HFFc6 (cell line): ENCODE measurements at places on chromosomes 12 and 14. TPM values are rescaled to one million over a fixed set of nuclear protein-coding genes. Genes with fewer than 3 reads are reported as not detected.

Gene OTOGL
- 0.08 and 0.20 TPM in 2 replicates for total RNA-seq

DNA sequence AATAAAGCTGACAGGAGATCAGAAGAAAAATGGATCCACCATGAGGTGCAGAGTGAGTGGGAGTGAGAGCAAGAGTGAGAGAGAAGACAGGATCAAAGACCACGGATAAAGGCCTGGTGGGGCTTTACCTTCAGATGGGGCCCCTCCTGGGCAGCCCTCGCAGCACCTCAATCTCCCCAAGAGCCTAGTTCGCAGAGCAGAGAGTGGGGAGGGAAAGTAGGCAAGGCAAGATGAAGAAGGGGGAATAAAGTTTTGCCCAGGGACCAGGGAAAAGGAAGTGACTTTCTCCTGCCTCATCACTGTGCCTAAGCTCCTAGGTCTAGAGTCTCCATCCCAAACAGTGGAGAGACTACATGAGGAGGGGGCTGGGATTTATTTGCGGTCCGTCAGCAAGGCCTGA lies 10.3 kb downstream of the OR10P1 start:
- peaks cover 17% of the 10 kb centered on the region for H3K27me3 ChIP-seq
- H3K4me3 ChIP-seq, result no peak overlapping the region
- DNase-seq, result no peak
- H3K27ac ChIP-seq, result no peak overlapping the region

Gene CEP290
- total RNA-seq, result 11.2 to 13.4 TPM (median 13.3 TPM) in 3 replicates

GRCh38 chr12:39503439-39503838 lies 60.5 kb upstream of the KIF21A start:
- no peaks in the 10 kb centered on the region for H3K4me1 ChIP-seq
- H3K27ac ChIP-seq, result no peak overlapping the region
- no peaks in the 10 kb centered on the region for H3K36me3 ChIP-seq
- no peak for DNase-seq

- peaks cover 17% of the 10 kb centered on the region for H3K4me1 ChIP-seq
- H3K27ac ChIP-seq, result peak overlapping the region; percentile 63
- DNase-seq, result peak; percentile 20
- no peaks in the 10 kb centered on the region for H3K36me3 ChIP-seq
- H3K27me3 ChIP-seq, result no peaks in the 10 kb centered on the region; the same call in 1 of the 2 replicates
- H3K4me3 ChIP-seq, result peak overlapping the region; percentile 29; the same call in 1 of the 2 replicates
These were observed 51.4 kb upstream of the BAZ1A start for GRCh38 chr14:34926552-34926951.

- no peak overlapping the region for H3K4me3 ChIP-seq
- no peaks in the 10 kb centered on the region for H3K27me3 ChIP-seq
- H3K27ac ChIP-seq, result no peak overlapping the region
- H3K4me1 ChIP-seq, result no peaks in the 10 kb centered on the region
These were observed 184.6 kb upstream of the EGLN3 start for GRCh38 chr14:34135492-34135891.

GRCh38 chr12:76003355-76003638 lies 28.3 kb downstream of the PHLDA1 start:
- no peak overlapping the region for H3K27ac ChIP-seq
- H3K4me3 ChIP-seq, result no peak overlapping the region
- DNase-seq, result no peak
- no peaks in the 10 kb centered on the region for H3K27me3 ChIP-seq

Gene NRXN3
- total RNA-seq, result 0.07 to 0.39 TPM (median 0.24 TPM) in 3 replicates

Gene KLHDC2
- total RNA-seq, result 29.3 to 34.0 TPM (median 31.7 TPM) in 3 replicates

Gene ESR2
- not detected in 3 replicates for total RNA-seq

DNA sequence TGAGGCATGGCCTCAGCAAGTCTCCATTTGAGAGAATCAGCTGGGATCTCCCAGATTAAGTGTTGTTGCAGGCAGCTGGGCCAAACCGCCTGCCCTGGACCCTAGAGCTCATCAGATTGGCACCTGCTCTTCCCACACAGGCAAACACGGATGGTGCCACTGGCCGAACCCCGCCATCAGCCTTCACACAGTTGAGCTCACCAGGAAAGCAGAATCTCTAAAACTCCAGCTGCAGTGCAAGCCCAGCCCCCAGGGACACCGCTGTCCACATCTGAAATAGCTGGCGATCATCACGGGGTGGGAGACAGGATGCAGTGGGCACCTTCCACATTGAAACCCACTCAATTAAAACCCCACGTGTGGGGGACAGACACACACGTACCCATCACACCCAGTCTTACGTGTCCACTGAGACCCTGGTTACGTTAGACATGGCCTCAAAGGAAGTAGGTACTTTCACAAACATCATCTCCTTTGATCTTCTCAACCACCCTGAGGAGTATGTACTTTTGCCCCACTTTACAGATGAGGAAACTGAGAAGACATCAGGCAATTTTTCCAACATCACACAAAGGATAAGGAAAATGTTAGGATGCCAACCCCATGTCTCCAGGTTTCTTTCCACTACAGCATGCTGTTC lies 88.8 kb downstream of the SINHCAF start:
- no peak overlapping the region for H3K27ac ChIP-seq
- H3K4me3 ChIP-seq, result no peak overlapping the region
- no peaks in the 10 kb centered on the region for H3K4me1 ChIP-seq

Gene CCDC38
- total RNA-seq, result not detected in 3 replicates

DNA sequence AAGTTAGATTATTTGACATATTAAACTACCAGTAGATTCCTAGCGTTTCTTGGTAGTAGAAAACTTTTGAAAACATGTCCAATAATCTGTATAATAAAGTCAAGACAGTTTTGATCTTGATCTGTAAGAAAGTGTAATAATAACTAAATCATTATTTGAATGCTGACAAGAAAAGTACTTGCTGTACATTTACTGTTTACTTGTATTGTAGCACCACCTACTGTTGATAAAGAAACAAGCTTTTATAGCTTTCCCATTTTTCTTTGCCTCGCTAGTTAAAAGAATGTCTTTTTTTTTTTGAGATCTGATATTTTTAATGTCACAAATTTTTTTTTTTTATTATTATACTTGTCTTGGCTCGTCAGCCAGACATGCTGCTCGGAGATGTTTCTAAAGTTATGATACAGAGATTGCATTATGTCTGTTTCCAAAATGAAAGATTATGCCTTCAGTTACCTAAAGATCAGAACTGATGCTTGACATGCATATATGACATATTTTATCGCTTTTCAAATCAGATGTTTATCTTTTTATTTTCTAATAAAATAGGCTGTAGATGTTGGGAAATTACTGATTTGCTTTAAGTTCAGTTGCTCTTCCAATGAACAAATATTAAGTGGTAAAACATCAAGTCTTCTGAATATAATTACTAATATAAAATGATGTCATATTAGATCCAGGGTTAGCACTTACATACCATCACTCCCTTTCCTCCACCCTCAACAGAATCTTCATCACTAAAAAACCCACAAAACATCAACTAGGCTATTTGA lies 140.5 kb downstream of the AKAP6 start:
- H3K4me1 ChIP-seq, result peaks cover 67% of the 10 kb centered on the region
- H3K27ac ChIP-seq, result peak overlapping the region; percentile 80
- peak; percentile 66 for DNase-seq
- H3K4me3 ChIP-seq, result no peak overlapping the region
- peaks cover 8% of the 10 kb centered on the region for H3K36me3 ChIP-seq

DNA sequence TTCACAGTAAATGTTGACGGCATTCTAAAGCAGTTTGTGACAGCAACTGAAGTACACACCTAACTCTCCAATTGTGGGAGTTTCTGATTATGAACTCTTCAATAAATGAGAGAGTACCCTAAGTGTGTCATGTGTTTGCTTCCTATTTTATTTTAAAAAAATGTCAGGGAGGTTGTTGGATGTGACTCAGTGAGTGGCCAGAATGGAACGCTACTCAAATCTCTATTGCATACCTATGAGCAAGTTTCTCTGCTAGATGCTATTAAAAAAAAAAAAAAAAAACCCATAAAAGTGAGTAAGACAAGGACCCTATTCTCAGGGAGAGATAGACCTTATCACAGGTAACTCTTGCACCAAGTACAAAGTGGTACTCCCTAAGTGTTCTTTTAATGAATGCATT lies 256.6 kb downstream of the BTG1 start:
- H3K36me3 ChIP-seq, result no peaks in the 10 kb centered on the region
- H3K27ac ChIP-seq, result no peak overlapping the region
- no peak overlapping the region for H3K4me3 ChIP-seq
- no peaks in the 10 kb centered on the region for H3K27me3 ChIP-seq

DNA sequence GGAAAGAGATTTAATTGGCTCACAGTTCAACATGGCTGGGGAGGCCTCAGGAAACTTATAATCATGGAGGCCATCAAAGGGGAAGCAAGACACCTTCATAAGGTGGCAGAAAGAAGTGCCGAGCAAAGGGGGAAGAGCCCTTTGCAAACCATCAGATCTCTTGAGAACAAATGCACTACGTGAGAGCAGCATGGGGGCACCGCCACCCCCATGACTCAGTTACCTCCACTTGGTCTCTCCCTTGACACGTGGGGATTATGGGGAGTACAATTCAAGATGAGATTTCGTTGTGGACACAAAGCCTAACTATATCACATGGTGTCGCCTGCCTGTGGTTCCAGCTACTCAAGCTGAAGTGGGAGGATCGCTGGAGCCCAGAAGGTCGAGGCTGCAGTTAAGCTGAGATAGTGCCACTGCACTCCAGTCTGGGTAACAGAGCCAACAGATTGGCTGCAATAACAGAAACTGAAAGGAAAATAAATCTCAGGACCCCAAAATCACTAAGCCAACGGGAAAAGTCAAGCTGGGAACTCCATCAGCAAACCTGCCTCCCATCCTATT lies 10.0 kb upstream of the CDCA4 start:
- H3K27ac ChIP-seq, result no peak overlapping the region
- peaks cover 7% of the 10 kb centered on the region for H3K27me3 ChIP-seq
- H3K4me3 ChIP-seq, result no peak overlapping the region
- no peak for DNase-seq
- H3K36me3 ChIP-seq, result peaks cover 5% of the 10 kb centered on the region; the same call in 1 of the 2 replicates
- peaks cover 31% of the 10 kb centered on the region for H3K4me1 ChIP-seq

DNA sequence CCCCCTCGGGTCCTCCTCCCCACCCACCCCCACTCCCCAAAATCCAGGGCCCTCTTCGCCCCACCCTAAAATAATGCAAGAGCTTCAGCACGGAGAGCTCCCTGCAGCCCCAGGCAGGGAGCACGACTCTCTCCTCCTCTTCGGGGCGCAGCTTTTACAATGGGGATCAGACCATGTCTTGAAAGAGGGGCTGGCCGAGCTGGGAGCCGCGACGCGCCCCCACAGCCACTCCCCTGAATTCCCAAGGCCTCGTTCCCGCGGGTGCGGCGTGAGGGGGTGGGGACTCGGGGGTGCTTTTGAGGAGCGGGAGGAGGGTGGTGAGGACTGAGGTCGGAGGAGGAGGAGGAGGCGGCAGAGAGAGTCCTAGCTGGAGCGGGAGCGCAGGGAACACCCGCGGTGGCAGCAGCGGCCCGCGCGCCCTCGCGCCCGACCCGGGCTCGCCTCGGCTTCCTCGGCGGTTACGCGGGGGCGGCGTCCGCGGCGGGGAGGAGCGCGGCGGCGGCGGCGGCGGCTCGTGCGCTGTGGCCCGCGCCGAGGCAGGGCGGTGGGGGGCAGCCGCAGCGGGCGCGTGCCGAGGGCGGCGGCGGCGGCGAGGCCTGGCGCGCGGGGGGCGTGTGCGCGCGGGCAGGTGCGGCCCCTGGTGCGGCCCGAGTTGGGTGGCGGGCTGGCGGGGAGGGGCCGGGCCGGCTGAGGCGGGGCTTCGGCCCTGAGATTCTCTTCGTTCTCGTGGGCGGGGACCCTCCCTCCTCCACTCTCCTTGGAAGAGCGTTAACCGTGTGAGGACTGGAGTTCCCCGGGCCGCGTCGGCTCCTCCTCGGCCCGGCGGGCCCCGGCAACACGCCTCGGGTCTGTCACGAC lies at the start of gene ANKS1B:
Gene ANKS1B (minus strand): TSS at position 666 of the 858 bp plus-strand sequence. CDS start 699 bp downstream, outside the sequence.
- peaks cover 10% of the 10 kb centered on the region for H3K27me3 ChIP-seq
- peak within 1 kb of the TSS; percentile 86 for H3K4me3 ChIP-seq
- no peaks in the 10 kb centered on the region for H3K36me3 ChIP-seq
- H3K27ac ChIP-seq, result no peak within 1 kb of the TSS
- no peak for DNase-seq

DNA sequence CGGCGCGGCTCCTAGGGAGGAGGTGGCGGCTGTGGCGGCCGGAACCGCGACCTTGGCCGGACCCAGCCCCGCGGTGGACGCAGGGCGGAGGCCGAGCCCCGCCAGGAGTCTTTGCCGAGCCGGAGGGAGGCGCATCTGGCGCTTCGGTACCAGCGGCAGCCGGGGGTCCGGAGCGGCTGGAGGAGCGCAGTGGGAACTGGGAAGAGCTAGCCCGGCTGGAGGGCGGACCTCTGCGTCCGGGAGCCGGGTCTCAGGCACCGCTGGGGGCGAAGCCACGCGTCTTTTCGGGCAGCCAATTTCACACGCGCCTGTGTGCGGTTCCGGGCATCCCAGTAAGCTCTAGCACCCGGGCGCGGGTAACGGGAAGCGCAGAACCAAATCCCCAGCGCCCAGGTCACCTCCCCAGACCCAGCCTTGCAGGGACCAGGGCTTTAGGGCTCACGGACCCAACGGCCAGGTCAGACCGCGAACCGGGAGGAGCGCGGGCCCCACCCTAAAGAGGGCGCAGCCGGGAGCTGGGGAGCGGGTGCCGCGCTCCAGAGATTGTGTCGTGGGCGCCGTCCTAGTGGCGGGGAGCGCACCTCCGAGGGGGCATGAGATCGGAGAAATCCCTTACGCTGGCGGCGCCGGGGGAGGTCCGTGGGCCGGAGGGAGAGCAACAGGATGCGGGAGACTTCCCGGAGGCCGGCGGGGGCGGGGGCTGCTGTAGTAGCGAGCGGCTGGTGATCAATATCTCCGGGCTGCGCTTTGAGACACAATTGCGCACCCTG lies 89.4 kb downstream of the GALNT8 start:
- H3K27me3 ChIP-seq, result peaks cover 35% of the 10 kb centered on the region
- no peak for DNase-seq
- H3K4me1 ChIP-seq, result no peaks in the 10 kb centered on the region
- peaks cover 6% of the 10 kb centered on the region; the same call in 1 of the 2 replicates for H3K36me3 ChIP-seq
- H3K4me3 ChIP-seq, result no peak overlapping the region
- H3K27ac ChIP-seq, result no peak overlapping the region
